Lung (tissue), 17 donors: ENCODE measurements at places on chromosomes 4 and X.

DNA sequence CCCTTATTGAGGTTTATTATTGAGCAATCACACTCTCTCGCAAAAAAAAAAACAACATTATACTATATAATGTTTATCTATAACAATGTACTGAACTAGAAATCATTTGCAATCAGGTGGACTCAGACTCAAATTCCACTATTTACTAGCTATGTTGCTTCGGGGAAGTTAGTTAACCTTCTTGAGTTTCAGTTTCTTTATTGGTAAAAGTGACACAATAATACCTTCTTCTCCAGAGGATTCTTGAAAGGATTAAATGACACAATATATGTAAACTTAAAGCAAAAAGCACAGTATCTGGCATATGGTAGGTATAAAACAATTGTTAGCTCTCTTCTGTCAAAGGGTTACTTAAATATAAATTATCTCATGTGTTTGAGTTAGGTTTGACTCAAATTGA is 31.5 kb upstream of the HDAC8 start:
- DNase-seq: no peak

GRCh38 chrX:19156186-19156585 is 33.9 kb upstream of the ADGRG2 start:
- DNase-seq: no peak

DNA sequence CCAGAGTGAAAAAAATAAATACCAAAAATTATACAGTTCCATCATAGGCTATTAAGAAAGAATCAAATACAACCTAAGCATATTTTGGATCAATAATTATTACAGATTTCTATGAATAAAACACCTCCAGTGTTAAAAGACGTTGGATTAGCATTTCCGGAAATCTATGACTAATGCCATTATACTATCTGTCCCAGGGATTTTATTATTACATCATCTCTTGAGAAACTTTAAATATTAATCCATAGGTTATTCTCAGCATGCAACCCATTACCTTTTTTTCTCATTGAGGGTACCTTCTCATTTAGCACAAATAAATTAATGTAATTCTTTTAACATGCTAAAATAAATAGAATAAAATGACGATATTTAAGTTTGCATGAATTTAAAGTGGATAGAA is 44.6 kb downstream of the CXorf58 start:
- no peak for DNase-seq

- DNase-seq: no peak
These were observed 129.1 kb downstream of the HMX1 start for GRCh38 chr4:8742546-8742945.

DNA sequence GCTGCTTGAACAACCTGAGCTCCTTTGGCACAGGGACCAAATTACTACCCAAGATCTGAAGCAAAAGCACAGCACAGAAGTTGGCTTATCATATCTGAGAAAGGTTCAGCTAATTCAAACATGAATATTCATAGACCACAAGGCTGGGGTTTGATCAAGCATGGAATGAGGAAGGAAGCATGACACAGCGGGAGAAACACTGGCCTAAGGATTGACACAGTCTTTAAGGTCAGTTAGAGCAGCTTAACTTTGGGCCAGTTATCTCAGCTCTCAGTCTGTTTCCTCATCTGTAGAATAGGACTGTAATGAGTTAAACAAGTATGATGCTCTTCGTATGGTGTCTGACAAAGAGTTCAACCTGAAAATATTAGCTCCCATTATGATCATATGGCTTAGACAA is 88.5 kb upstream of the CBR4 start:
- DNase-seq: no peak

GRCh38 chr4:18937746-18938145 is 916.2 kb upstream of the LCORL start:
- DNase-seq: no peak
